NCI-H748 treated with DMSO at 0.1 percent for 48 hours (cell line): ENCODE measurements at places on chromosomes 2 and 18.

DNA sequence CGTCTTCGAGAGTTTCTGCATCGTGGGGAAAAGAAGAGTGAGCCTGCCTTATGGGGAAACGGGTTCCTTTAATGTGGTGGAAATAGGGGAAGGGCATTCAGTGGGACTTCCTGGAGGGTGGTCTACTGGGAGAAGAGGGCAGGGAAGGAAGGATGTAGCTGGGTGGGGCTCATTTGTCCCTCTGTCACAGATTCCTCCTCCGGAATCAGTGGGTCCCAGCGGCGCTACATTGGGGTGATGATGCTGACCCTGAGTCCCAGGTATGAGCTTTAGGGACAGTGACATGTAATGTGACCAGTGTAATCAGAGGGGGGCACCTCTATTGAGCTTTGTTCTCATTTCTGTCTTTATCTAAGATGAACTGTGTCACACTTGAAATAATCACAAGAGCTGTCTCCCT, 1.9 kb downstream of the HTRA2 start:
- DNase-seq, result no peak

DNA sequence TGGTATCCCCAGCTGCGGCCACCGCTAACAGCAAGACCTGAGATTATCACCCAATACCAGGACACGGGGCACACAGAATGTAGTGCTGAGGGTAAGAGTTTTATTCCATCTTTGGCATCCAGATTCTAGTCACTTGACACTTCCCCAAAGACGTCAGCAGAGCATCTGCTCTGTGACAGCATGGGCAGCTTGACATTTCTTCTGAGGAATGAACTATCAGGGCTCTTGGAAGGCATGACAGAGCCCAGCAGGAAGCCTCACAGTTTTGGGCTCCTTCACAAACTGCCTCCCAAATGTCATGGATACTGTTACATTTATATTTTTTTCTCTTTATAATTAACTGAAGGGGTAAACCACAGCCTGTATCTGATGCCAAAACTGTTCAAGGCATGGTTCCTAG, 1010.7 kb downstream of the TDRD15 start:
- no peak for DNase-seq

GRCh38 chr2:240398661-240399267, 36.7 kb upstream of the GPC1 start:
- no peak for DNase-seq

DNA sequence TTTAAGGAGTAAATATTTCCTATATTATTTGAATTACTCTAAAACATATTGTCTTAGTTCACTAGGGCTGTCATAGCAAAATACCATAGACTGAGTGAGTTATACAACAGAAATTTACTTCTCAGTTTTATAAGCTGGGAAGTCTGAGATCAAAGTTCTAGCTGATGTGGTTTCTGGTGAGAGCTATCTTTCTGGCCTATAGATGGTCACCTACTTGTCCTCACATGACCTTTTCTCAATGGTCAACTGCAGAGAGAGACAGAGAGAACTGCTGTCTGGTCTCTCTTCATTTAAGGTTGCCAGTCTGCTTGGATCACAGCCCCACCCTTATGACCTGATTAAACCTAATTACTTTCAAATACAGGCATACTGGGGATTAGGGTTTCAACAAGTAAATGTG, 490.9 kb downstream of the FBXO15 start:
- DNase-seq, result no peak

- no peak for DNase-seq
Observed at GRCh38 chr2:103804013-103804412, 1042.2 kb downstream of the TMEM182 start.

DNA sequence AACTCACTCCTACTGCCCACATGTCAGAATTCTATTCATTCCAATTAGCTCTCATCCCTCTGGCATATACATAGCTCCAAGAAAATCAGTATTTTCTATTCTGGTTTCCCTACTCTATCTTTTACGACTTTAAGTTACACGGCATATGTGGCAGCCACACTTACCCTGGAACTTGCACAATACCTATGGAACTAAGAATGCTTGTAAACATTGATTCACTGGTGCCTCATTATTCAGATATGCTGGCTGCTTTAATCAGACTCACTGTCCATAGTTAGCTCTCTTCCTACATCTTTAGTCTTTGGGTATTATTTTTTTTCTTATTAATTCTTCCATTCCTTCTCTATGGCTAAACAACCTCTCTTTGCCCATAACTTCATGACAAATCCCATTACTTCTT, 1519.9 kb upstream of the ACVR2A start:
- no peak for DNase-seq

GRCh38 chr2:181846399-181847197, 44.9 kb upstream of the ITPRID2 start:
- DNase-seq, result no peak

DNA sequence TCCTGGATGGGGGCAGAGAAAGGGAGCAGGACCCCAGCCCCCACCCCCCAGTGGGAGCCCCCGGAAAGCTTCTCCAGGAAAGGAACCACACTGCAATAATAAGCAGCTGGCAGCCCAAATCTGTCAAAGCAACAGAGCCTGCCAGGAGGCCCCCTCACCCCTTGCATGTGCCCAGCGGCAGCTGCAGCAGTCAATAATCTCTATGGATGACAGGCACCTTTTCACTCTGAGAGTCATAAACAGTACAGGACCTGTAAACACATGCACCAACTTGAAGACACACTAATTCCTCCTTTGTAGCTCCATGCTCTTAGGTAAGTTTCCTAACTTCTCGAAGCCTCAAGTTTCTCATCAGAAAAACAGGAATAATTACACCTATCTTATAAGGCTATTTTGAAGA, 26.2 kb upstream of the KDM3A start:
- no peak for DNase-seq

- DNase-seq, result no peak
Observed at GRCh38 chr2:118971245-118972122, 29.5 kb downstream of the MARCO start.

- no peak for DNase-seq
Observed at GRCh38 chr2:75564026-75564688, 3.4 kb upstream of the EVA1A start.

- no peak for DNase-seq
Observed at GRCh38 chr18:5414546-5414945, 119.0 kb upstream of the ZBTB14 start.

GRCh38 chr18:46051731-46052461, 20.2 kb downstream of the PSTPIP2 start:
- DNase-seq, result no peak

DNA sequence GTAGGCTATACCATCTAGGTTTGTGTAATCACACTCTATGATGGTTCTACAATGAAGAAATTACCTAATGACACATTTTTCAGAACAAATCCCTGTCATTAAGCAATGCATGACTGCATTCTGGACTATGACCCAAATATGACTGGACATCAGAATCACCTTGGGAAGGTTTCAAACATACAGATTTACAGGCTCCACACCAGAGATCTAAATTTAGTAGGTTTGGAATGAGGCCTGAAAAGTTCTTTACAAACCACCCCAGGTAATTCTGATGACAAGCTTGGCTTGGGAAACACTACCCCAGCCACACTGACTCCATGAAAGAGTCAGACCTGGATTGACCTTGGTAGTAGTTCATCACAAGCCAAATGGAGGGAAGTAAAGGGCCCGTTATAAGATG, 52.2 kb upstream of the NFE2L2 start:
- DNase-seq, result no peak

DNA sequence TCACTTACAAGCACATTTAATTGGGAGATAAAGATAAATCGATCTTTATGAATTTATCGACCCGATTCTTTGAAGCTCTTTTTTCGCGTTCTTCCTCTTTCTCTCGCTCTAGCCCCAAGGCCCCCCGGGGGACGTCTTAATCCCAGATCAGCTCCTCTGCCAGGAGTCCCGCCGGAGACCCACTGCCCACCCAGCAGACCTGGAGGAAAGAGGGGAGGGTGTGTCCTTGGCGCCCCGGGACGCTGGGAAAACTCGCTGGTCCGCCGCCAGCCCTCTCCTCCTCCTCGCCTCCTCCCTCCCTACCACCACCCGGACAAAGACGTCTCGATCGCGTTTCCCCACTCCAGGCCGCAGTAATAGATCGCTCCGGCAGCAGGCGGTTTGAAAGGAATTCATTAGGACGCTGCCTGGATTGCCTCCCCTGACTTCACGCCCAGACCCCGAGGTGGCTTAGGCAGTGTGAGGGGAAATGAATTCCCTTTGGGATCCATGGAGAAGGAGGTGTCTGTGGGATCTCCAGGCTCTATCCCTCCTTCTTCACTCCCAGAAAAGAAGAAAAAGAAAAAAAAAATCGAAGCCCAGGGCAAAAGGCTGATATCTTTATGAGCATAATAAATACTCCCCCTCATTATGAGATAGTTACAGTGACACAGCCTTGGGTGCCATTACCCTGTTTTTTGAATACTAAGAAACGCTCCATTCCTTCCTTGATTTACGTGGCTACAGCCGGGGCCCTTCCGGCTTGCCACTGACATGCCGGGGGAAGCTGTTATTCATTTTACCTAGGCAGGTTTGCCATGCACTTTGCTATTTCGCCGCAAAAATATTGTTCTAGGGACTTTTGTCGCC, 1.8 kb upstream of the GBX2 start:
- DNase-seq, result no peak

DNA sequence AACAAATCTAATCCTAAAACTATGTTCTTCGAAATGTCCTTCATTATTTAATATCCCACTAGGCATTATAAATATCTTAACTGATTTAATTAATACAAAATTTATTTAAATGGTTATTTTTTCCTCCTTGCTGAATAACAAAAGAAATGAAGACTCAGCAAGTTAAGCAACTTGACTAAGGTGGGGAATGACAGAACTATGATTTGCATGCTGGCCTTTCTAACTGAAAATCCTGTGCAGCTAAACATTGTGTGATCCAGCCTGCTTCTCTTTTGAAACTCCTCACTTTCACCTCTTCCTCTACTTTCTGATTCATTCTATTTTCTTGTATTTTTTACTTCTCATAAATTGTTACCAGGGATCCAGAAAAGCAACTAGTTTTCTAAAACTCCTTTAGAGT, 132.0 kb downstream of the CALCRL start:
- DNase-seq, result no peak

DNA sequence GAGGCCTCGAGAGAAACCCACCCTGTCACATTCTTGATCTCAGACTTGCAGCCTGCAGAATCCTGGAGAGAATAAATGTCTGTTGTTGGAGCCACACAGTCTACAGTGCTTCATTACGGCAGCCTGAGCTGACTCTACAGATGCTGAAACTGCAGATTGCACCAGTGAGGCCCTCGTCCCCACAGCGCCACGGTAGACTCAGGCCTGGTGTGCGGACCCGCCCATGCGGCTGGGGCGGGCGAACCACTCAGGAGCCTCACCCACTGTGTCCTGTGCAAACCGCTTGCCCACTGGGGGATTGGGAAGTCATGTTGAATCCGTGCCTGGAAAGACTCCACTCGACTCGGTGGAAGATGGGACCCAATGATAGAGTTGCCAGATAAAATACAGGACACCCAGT, 125.2 kb upstream of the COPS8 start:
- DNase-seq, result no peak
